ENCODE measurements at places on chromosomes 13 and 19.

- DNase-seq = no peak
Measured at GRCh38 chr19:18117364-18117691, 19.8 kb downstream of the MAST3 start.

DNA sequence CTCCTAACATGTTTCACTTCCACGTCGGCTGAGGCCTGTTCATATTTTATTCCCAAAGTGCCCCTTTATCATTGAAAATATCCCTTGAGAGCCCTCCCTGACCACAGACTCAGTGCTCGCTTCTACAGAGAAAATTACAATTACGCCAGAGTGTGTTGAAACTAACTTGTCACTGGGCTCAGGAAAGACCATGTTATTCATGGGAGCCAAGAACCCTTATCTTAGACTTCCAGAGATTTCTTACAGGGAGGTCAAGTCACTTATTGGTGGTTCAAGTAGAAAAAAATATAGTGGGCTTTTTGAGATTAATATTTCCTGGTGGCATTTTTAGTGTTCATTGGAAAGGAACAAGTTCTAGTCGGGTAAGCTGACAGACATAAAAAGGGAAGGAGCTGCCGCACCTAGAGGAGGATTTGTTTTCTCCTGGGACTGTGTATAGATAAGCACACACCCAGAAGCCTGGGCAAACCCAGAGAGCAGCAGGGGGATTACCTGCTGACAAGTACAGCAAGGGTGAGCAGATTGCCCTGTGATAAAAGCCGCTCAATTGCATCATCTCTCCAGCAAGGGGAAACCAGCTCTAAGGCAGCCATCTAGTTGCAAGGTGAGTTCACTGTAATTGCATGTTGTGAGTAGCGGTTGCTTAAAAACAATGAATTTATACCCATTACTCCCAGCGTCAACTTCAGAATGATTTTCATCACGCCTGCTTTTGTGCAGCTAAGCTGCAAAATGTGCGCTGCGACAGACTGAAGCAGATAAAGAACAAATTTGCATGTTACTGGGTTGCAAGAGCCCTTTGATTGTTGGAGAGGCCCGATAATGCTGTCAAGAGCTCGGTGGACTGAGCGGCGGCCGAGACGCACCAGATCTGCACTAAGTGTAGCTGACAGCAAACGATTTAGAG, 46.2 kb downstream of the DCT start:
- DNase-seq = no peak

- no peak for DNase-seq
Measured at GRCh38 chr13:20544201-20544923, 18.7 kb upstream of the CRYL1 start.

GRCh38 chr13:114077933-114078325, 54.5 kb downstream of the RASA3 start:
- no peak for DNase-seq

- DNase-seq = no peak
Measured at GRCh38 chr13:77894743-77895142, 23.9 kb downstream of the EDNRB start.
